ENCODE measurements at places on chromosomes 16 and 17.

DNA sequence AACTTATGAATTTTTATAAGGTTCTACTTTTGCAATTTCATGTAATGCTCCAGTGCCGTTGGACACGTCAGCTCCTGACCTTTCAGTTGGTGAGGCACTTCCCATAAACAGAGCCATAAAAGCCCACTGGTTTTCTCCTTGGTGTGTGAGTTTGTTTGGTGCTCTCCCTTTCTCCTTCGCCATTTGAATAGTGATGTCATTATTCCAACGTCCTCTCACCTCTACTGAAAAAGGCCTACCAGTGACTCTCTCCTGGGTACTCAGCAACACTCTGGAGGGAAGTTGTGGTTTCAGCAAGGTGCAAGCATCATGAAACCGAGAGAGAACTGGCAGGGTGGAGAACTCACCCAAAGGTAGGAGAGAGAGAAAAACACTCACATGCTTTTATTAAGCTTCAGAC is 29.6 kb upstream of the HNF1B start:
- DNase-seq, result no peak

GRCh38 chr16:16988963-16989362 is 481.8 kb downstream of the XYLT1 start:
- no peak for DNase-seq

DNA sequence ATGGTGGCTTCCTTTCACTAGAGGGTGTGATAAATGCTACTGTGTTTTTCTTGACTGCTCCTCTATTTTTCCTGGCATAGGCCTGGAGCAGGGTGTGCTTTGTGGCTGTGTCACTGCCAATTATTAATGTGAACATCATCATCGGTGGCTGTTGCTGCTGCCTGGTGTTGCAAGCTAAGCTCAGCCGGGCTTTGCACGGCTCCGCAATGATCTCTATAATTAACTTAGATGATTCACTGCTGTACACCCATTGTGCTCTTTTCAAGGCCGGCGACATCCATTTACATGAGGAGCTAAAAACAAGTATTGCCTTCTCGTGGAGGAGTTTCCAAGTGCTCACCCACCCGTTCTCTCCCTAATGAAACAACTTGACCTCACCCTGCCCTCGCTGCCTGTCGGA is 160.1 kb upstream of the IRX3 start:
- DNase-seq, result peak; percentile 42

- no peak for DNase-seq
Observed at GRCh38 chr16:17481736-17482135, 11.0 kb upstream of the XYLT1 start.

- no peak for DNase-seq
Observed at GRCh38 chr16:88570691-88571092, 489 bp downstream of the ZC3H18 start.

DNA sequence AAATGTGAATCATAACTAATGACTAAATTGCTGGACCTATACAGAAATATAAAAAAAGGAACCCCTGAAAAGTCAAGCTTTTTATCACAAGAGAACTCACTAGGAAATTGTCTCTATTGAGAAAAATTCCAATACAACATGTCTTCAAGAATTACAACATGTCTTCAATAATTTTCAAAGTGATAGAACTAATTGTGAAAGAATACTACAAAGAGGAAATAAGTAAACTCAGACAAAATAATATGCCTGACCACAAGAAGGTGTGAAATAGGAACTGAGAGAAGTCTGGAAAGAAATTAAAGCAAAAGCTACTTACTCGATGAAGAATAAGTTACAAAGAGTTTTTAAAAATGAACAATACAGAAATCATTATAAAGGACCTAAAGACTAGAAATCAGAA is 29.9 kb upstream of the OR1G1 start:
- no peak for DNase-seq

DNA sequence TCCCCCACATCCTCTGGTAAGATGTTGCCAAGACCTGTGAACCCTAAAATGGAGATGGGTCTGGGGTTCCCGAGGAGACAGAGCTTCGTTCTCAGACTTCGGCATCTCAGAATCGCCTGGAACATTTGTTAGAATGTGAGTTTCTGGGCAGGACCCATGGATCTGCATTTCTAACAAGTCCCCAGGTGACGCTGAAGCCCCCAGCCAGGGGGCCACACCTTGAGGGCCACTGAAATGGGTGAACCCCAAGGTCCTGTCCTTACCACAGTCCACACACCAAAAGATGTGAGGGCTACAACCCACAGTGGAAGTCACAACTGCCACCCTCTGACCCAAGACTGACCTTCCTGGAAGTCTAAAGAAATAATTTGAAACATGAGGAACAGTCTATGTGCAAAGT is 14.0 kb downstream of the MPP3 start:
- no peak for DNase-seq

- DNase-seq, result no peak
Observed at GRCh38 chr17:77772461-77772897, 186.0 kb upstream of the TNRC6C start.

All from brain (organoid and tissue), 16 donors.